ENCODE measurements at places on chromosomes 4 and X.

DNA sequence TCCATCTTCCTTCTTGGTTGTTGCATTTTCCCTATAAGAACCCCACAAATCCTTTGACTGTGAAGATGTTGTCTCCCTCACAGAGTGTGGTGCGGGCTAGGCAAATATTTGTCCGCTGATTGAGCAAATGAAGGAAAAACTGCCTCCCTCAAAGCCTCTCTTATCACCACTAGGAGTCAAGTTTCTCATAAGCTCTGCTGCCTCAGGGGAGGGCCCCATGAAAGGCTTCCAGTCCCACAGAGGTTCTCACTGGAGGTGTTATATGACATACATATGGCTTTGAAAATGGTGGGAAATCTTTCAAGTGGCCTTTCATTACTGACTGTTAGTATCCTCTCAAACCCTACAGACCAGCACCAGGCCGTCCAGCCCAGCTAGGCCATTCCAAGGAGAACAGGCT, 9.3 kb downstream of the VGLL1 start:
- DNase-seq = no peak

GRCh38 chr4:77123411-77123810, 33.6 kb upstream of the CCNG2 start:
- DNase-seq = no peak

DNA sequence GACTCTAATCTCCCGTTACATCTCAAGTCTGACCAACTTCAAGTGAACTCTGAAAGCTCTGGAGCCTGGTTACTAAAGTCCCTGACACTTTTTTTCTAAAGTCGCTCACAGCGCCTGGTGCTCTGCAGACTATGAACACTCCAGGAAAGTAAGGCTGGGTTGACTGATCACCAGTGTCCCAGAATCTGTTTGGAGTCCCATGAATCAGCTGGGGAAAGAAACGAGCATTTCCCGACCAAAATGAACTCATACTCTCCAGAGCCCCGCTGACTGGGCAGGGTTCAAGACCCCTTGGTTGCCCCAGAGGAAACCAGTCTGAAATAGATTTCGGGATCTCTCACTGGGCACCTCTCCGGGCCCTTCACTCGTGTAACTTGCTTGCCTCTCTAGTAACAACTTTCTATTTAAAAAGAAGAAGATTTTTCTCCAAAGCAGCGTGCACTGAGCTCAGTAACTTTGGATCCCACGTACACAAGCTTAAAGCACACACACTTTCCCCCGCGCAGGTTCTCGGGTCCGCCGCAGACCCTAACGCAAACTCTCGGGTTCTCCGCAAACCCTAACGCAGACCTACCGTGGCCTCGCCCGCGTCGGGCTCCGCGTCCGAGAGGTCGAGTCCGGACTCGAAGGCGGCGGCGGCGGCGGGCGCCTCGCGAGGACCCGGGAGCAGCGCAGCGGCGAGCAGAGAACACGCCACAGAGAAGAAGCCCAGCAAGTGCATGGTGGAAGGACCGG, 964 bp downstream of the VEGFC start:
- DNase-seq = no peak

GRCh38 chr4:124449881-124450280, 262.7 kb downstream of the ANKRD50 start:
- no peak for DNase-seq

DNA sequence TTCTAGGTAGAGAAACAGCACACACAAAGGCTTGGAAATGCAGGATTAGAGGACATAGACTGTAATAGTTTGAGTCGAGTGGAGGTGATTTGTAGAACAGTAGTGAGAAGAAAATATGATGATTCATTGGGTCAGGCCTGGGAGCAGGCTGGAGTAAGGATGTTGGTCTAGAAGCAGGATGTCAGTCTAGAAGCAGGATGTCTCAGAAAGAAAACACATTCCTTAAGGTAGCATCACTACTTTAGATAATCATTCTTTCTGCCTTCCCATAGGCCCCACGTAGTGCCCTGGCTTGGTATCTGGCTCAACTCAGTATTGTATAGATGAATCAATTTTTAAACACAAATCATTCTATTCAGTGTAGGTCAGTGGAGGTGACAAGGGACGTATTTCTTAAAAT, 11.2 kb upstream of the DACH2 start:
- no peak for DNase-seq

DNA sequence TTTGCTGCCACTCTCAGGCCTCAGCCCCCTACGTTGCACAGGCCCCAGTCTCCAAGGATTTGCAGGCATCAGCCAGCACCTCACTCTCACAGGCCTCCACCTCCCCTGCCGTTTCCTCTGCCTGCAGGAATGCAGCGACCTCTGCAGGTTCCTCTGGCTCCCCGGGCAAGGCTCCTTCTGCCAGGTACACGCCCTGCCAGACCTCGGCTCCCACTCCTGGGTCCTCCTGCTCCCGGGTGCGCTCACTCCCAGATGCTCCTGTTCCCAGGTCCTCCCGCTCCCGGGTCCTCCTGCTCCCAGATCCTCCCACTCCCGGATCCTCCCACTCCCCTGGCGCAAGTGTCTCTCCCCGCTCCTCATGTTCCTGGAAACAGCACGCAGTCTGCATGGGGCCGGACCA, 144.4 kb upstream of the RADX start:
- no peak for DNase-seq

GRCh38 chrX:16770970-16771482, 15.2 kb upstream of the TXLNG start:
- DNase-seq = no peak

DNA sequence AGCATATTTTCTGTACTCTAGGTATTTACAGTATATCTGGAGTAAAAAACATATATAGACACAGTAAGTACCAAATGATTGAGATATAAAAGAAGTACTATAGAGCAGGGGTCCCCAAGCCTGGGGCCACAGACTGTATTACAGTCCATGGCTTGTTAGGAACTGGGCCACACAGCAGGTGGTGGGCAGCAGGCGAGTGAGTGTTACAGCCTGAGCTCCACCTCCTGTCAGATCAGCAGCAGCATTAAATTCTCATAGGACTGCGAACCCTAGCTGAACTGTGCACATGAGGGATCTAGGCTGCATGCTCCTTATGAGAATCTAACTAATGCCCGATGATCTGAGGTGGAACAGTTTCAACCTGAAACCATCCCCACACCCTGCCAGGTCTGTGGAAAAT, 300.7 kb downstream of the NR3C2 start:
- no peak for DNase-seq

DNA sequence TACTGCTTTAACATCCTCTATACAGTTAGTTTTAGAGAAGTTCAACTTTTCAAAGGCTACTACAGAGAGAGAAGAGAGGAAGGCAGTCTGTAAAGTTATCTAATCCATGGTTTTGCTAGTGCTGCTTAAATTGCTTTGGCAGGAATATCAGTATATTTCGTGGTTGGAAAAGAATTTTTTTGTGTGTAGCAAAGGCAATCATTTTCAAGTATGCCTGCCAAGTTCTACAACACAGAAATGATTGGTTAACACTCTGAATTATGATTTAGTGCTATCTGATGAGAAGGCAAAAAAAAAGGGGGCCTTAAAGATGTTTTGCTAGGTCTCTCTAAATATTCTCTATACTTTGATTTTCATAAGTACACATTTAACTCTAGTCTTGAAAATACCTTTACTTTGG, 133.1 kb downstream of the JADE1 start:
- no peak for DNase-seq

- DNase-seq = no peak
These were observed 80.6 kb downstream of the PPP2R2C start for GRCh38 chr4:6391852-6392188.

DNA sequence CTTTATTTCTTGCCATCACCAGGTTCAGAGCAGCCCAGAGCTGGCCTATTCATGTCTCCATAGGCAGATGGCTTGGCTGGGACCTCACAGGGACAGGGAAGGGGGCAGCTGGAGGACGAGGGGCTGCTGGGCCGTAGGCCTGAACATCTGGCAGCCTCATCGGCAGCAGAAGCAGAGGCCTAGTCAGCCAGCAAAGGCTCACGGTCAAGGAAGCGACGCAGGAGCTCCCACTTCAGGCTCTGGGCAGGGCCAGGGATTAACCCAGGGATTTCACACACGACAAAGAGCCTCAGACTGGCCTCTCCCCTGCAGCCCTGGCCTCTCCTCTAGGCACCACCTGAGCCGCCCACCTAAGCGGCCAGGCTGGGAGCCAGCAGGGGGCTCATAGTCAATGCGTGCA, 46.0 kb upstream of the MAN2B2 start:
- no peak for DNase-seq

DNA sequence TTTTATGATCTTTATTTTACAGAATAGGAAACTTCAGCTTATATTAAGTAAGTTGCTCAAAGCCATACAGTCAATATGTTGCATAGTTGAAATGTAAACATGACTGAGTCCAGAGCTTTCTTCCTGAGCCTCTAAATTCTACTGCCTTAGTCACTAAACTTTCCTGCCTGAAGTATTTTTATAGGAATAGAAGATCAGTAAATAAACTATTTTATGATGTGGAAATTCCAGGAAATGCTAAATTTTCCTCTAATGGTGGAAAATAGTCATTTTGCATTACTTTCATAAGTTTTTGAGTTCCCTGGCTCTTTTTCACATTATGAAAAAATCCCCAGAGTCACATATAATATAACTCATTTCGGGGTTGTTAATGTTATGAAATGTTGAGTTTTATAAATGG, 182.8 kb downstream of the BANK1 start:
- no peak for DNase-seq

- no peak for DNase-seq
These were observed 167.1 kb downstream of the EFNB1 start for GRCh38 chrX:68995780-68996551.

DNA sequence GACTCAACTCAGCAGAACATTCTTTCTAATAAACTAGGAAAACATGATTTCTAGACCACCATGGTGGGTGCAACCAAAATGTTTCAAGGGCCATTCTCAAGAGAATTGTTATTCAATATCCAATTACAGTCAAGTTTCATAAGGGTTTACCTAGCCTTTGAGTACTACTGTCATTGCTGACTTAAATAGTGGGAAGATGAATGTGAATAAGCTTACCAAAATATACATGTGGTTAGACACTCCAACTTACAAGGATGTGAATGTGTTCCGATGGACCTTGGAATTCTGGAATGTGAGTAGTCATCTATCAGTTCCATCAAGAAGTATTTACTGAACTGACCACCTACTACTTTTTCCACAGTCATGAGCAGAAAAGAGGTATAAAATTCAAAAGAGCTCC, 16.9 kb downstream of the SH3RF1 start:
- DNase-seq = no peak

DNA sequence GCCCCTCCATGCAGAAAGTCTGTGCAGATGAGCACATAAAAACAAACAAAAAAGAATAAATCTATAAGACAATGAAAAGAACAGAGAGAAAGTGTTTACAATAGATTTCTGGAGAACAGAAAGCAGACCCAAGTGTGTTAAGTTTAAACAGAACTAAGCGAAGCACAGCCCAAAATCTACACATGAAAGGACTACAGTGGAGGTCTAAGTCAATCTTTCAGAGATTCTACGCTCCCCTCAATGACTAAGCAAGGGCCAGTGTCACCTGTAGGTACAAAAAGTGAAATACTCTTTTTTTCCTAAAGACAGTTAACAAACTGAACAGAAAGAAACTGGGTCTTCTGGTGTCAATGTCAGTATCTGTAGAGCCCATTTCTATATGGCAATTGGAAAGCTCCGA, 18.2 kb downstream of the CLOCK start:
- no peak for DNase-seq

- DNase-seq = no peak
These were observed 13.7 kb downstream of the PFKFB1 start for GRCh38 chrX:54980334-54980733.

- DNase-seq = no peak
These were observed 363.9 kb downstream of the MID1IP1 start for GRCh38 chrX:39165185-39165584.

DNA sequence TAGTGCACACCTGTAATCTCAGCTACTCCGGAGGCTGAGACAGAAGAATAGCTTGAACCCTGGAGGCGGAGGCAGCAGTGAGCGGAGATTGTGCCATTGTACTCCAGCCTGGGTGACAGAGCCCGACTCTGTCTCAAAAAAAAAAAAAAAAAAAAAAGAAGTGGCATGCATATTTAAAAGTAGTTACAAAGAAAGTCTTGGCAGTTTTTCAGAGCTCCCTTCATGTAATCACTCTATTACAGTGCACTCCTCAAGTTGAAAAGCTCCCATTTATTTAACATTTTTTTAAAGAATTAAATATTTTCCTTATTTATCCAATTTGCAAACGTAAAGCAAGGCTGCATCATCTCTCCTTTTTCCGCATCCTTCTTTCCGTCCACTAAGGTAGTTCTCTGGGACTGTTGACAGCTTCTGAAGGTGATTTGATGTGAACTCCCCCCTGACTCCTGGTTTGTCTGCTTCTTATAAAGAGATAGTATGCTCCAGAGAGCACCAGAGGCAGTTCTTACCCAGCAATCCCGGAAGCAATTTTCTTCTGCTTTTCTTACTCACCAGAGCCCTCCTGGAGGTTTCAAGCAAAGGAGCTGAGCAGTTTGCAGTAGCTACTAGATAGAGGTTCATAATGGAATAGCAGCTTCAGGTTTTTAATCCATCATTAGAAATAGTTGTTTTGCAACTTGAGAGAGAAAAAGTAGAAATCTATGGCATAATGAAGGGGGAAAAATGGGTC, 151.0 kb downstream of the PALLD start:
- no peak for DNase-seq

DNA sequence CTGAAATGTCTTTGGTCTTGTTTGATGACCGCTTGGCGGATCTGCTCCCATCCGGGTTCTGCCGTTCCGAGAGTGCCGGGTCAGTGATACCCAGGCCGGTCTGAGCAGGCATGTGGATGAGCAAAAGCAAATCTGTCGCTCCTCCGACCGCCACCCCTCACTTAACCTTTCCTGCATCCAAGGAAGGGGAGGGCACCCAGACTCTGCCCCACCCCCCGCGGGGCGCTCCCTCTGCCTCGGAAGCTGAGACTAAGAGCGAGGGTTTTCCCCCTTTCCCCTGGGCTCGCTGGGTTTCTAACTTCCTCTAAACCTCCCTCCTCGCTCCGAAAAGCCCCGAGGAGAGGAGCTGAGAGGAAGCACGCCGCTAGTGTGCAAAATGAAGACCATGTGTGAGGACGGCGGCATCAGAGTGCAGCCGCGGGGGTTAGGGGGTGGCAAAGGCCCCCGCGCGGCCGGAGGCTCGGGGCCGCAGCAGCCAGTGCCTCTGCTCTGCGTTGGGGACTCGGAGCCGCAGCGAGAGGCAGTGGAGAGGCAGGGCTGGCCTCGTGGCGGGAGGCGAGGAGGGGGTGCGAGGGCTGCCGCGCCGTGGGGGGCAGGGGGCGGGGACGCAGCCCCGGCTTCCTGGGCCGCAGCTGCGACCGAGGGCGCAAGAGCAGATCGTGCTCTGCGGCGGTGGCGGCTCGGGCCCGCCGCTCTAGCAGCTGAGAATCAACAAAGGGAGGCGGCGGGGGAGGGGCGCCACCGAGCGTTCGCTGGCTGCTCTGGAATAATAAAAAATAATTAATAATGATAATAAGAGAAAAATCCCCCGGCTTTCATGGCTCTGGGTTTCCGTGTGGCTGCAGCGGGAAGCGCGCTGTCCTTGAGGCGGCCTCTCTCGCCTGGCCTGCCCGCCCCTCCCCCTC, 55.8 kb upstream of the BCOR start:
- no peak for DNase-seq

DNA sequence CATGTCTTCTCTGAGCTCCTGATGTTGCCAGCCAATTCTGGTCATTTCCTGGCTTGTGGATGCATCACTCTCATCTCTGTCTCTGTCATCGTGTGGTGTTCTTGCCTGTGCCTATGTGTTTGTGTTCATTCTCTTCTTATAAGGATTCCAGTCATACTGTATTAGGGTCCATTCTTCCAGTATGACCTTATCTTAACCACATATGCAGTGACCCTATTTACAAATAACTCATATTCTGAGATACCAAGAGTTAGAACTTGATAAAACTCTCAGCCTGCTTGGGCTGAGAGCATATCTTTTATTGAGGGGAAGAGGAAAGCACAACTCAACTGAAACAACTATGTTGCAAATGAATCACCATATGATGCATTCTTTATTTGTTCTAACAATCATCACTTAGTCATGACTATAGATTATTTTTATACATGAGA, 189.0 kb upstream of the ANXA10 start:
- DNase-seq = no peak

Data from stimulated activated CD8-positive, alpha-beta memory T cell treated with anti-CD3 and anti-CD28 coated beads, Interleukin-15, amount 100 ng/mL, for 48 hours (primary cell).